Pons (tissue), 1 donor: ENCODE measurements at places on chromosomes 7 and 10.

- no peak for DNase-seq
Observed at GRCh38 chr7:2719007-2719406, 31.0 kb downstream of the AMZ1 start.

GRCh38 chr10:124943301-124944092 lies 1.6 kb downstream of the ZRANB1 start:
- DNase-seq = no peak

DNA sequence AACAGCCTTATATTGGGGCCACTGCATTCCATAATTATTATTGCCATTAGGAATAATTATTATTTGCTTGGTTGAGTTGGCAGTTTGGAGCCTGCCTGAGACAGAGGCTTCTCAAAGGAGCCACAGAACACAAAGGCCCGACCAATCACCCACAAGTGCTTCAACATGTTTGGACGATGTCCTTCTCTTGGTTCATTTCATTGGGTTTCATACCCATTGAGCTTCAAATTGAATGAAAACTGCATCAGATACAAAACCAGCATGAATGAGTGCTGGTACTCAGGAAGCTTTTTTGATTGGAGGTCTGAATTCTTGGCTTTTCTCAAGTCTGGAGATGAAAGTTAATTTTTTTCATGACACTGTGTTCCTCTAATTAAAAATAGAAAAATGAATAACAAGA lies 168.3 kb downstream of the CREB5 start:
- DNase-seq = no peak

- DNase-seq = no peak
Observed at GRCh38 chr7:47210281-47210854, 371.5 kb downstream of the TNS3 start.

DNA sequence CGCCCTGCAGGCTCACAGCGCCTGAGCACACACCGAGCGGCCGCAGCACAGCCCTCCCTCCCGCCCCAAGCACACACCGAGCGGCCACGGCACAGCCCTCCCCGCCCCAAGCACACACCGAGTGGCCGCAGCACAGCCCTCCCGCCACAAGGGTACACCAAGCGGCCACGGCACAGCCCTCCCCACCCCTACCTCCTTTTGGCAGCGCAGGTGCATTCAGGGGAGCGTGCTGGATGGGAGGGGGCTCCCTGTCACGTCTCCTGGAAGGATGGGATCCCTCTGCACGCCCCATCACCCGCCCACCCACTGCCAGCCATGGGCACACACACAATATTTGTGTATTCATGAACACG lies 482.6 kb downstream of the DNAJB6 start:
- DNase-seq = no peak

GRCh38 chr10:48287417-48288391 lies 13.2 kb upstream of the FRMPD2 start:
- peak; percentile 95 for DNase-seq

DNA sequence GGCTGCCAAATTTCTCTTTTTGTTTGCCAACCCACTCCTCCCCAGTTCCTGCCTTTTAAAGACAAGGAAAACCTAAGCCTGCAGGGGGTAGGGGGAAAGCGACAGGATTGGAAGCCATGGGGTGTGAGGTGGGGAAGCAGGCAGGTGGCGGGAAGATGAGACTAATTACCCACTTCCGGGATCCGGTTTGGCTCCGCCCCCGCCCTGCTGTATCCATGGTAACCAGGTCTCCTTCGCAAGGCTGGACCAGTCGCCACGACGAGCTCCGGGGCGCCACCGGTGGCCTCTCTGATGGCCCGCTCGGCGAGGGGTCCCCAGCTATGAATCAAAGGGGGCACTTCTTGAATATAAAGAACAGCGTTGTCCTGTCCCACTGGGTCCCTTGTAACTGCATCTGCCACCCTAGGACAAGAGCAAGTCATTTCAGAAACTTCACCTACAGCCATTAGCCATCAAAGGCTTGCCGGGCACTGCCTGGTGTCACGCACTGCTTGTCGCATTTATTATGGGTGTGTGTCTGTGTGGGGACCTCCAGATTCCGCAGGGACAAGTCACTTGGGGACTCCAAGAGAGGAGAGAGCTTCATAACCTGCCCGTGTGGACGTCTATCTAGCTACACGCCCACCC lies 55.4 kb upstream of the LMTK2 start:
- no peak for DNase-seq

GRCh38 chr10:131959841-131960240 lies 21.9 kb downstream of the BNIP3 start:
- DNase-seq = no peak

- peak; percentile 13 for DNase-seq
Observed at GRCh38 chr7:96346293-96346953, 24.5 kb upstream of the SLC25A13 start.

- DNase-seq = no peak
Observed at GRCh38 chr7:32588657-32589056, 93.4 kb downstream of the AVL9 start.

DNA sequence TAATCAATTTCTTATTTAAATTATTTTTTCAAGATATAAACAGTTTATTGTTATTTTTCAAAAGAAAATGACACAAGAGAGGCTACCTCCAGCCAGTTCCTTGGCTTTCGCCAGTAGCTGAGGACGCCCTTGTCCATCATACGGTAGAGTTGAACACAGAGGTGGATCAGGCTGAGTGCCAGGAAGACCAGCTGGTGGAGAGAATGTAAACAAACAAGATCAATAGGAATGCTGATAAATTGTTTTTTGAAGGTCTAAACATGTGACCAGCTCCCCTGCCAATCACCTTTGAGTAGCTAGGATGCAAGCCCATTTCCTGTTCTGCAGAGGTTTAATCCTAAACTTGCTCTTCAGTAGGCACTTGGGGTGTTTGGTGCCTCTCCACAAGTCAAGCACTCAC lies 138.9 kb downstream of the PKD1L1 start:
- no peak for DNase-seq

DNA sequence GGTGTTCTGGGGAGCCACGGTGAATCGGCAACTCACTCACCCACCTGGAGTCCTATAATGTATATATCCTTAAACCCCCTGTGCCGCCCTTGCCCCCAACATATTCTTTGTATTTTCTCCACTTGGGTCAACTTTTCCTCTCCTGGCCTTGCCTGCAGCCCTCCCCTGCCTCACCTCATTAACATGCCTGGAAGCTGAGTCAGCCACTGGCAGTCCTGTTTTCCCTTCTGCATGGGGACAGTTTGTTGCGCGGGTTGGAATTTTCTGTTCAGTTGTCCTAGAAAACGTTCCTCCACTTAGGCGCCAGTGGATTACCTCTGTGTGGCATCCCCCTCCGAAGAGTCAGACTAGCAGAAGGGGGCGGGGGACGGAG lies 97.4 kb downstream of the C10orf105 start:
- DNase-seq = peak; percentile 31

GRCh38 chr7:114413761-114414155 lies 857 bp upstream of the FOXP2 start:
- no peak for DNase-seq
